Dermis lymphatic vessel endothelial cell (primary cell): ENCODE measurements at places on chromosomes 6 and 20. TPM values are rescaled to one million over a fixed set of nuclear protein-coding genes. Genes with fewer than 3 reads are reported as not detected.

Gene CCDC170
- 0.17 TPM in 1 of 2 replicates, not detected in the other for total RNA-seq

Gene CLVS2
- not detected in 2 replicates for total RNA-seq

Gene KIF13A
- 21.8 and 26.2 TPM in 2 replicates for total RNA-seq

Gene RPS6KA2
- 242 and 244 TPM in 2 replicates for total RNA-seq

Gene LRFN2
- not detected in 2 replicates for total RNA-seq

Gene ACTL10
- total RNA-seq: 0.87 and 0.95 TPM in 2 replicates

Gene TRAPPC3L
- total RNA-seq: 0.11 and 0.34 TPM in 2 replicates

Gene PLG
- not detected in 2 replicates for total RNA-seq

Gene TASP1
- 6.8 and 10.1 TPM in 2 replicates for total RNA-seq

Gene ZDHHC14
- 19.2 and 35.7 TPM in 2 replicates for total RNA-seq

Gene DOK5
- total RNA-seq: not detected in 2 replicates

Gene TFEB
- 7.7 and 7.8 TPM in 2 replicates for total RNA-seq

Gene ZSCAN31
- total RNA-seq: 10.2 TPM in 2 replicates

Gene CDH22
- under 0.01 and 0.09 TPM in 2 replicates for total RNA-seq

Gene CDC40
- 15.5 and 19.6 TPM in 2 replicates for total RNA-seq

Gene SMIM8
- 2.5 and 4.4 TPM in 2 replicates for total RNA-seq

Gene ANKEF1
- total RNA-seq: 0.43 and 1.2 TPM in 2 replicates

Gene STMND1
- not detected in 2 replicates for total RNA-seq

Gene ID4
- 0.17 and 0.76 TPM in 2 replicates for total RNA-seq

Gene CYP24A1
- total RNA-seq: not detected in 2 replicates

Gene KCNK17
- total RNA-seq: 0.09 TPM in 1 of 2 replicates, not detected in the other

Gene HLA-G
- not detected in 2 replicates for total RNA-seq

Gene FAM217A
- not detected in 2 replicates for total RNA-seq

Gene PNISR
- total RNA-seq: 50.1 and 57.2 TPM in 2 replicates

Gene RIPOR3
- total RNA-seq: not detected in 2 replicates

Gene ZNF341
- total RNA-seq: 0.65 and 0.86 TPM in 2 replicates

Gene ID1
- 1,048 and 1,208 TPM in 2 replicates for total RNA-seq

Gene PI16
- total RNA-seq: under 0.01 TPM in 1 of 2 replicates, not detected in the other

Gene BPIFB1
- not detected in 2 replicates for total RNA-seq
